ENCODE measurements at places on chromosomes 2 and 18.

DNA sequence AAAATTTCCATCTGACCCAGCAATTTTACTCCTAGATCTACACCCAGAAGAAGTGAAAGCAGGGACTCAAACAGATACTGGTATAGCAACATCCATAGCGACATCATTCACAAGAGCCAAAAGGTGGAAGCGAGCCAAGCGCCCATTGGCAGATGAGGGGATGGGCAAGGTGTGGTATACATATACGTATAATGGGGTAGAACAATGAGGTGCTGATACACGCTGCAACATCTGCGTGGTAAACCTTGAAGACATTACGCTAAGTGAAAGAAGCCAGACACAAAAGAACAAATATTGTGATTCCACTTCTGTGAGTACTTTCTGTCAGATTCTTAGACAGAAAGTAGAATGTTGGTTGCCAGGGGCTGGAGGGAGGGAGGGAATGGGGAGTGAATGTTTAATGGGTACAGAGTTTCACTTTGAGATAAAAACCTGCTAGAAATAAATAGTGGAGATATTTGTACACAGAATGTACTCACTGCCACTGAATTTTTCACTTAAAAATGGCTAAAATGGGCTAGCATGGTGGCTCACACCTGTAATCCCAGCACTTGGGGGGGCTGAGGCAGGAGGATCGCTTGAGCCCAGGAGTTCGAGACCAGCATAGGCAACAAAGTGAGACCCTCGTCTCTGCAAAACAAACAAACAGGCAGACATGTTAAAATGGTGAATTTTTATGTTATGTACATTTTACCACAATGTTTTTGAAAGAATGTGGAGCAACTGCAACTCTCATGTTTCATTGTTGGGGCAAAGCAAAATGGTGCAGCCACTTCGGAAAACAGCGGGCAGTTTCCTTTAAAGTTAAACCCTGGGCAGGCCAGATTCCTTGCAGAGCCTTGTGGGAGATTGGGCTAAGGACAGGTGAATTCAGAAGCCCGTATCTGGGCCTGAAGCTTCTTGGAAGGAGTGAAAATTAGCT, 103.4 kb upstream of the MYCN start:
- DNase-seq, result no peak

DNA sequence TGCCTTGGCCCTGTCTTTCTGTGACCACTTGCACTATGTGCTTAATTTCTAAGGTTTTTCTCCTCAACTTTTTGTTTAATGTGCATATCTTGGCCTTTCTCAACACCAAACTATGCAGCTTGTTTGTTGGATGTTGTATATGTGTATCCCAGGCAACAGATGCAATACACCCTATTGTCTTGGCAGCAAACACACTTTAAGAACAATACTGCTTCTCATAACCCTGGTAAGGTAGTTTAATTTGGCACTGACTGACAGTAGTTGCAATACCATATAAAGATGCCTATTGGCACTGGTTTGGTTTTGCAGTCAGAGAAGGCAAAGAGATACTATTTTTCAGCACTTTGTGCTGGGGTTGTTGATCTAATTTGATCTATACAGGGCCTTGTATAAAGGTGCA, 360.7 kb upstream of the CWC22 start:
- no peak for DNase-seq

GRCh38 chr2:16441431-16441830, 224.2 kb downstream of the CYRIA start:
- DNase-seq, result no peak

DNA sequence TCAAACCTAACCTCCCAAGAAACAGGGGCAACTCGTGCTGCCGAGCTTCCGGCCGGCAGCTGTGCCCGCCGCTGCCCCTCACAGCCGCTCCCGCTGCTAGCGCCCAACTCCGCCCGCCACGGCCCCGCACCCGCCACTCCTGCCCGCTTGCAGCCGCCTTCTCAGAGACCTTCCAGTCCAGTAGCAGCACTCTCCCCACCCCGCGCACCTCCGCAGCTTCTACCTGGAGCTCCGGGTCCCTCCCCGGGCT, 722 bp upstream of the C2orf15 start:
- no peak for DNase-seq

DNA sequence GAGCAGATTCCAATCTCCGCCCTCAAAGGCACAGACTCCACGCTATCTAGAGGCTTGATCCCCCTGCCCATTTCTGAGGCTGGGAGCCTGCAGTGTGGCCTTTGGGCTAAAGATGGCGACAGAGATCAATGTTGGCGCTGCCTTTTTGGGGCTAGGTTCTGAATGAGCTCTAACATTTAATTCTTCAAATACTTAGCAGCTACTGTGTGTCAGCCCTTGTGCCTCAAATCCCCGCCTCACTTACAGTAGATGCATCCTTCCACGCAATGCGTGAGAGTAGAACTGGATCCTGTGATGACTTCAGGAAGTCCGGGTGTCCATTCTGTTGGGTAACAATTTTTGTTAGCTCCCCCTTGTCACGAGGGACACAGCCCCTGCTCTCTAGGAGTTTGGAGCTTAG, 12.4 kb downstream of the IL1F10 start:
- no peak for DNase-seq

DNA sequence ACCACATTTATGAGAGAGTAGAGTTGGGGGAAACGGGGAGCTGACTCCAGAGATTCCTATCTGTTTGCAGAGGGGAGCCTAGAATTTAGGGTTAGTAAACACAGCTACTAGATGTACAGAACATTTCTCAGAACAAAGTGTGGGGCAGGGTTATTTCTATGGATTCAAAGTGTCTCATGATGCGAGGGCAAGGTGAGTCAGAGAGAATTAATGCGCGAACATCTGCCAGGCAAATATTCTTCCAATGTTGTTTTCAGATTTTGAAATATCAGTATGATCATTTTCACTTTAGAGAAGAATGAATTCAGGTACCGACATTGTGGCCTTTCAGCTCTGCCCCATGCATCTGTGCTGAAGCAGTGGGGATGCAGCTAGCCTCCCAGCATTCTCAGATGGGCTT, 2.0 kb upstream of the DSEL start:
- DNase-seq, result no peak

- no peak for DNase-seq
These were observed 10.3 kb downstream of the DIPK1C start for GRCh38 chr18:74446631-74447403.

DNA sequence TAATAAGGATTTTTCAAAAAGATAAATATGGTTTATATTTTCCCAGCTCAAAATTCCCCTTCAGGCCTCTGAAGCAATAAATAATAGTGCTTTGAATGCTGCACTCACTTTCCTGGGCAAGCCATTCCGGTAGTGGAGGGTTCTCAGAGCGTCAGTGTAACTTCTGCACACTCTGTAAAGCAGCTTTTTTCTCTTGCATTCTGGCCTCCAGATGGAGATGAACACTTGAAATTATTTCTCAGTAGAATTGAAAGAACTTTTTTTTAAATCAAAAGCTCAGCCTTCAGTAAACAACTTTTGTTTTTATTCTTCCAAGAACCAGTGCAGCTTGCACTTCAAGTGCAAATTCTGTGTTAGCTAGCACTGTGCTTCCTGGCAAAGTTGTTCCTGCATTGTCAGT, 281.1 kb upstream of the RAB12 start:
- no peak for DNase-seq

GRCh38 chr2:199830531-199830930, 20.5 kb downstream of the FTCDNL1 start:
- no peak for DNase-seq

DNA sequence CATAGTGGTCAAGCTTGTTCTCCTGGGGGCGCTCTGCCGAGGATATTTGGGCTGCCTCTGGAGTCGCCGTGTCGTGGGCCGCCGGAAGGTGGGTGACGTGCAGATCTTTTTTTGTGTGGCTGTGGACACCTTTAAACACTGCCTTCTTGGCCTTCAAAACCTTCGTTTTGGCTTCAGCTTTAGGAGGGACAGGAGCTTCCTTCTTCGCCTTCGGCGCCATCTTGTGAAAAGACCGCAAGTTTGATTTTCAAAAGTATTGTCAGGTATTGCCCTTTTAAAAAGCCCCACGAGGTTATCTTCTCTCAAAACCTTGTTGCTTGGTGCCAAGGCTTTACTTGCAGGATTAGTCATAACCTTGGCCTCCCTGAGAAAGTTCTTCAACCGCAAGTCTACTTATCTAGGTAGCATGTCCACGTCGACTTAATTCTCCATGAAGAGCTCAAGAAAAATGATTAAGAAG, 20.8 kb downstream of the LAMA3 start:
- no peak for DNase-seq

- no peak for DNase-seq
These were observed 17.1 kb downstream of the PKP4 start for GRCh38 chr2:158473719-158474392.

Data from HL-60 (cell line).